NCI-H1092 treated with DMSO at 0.1 percent for 48 hours (cell line): ENCODE measurements at places on chromosomes 1 and 21.
A peak's percentile ranks its signal among the peaks of the same experiment; 100 is the strongest.

DNA sequence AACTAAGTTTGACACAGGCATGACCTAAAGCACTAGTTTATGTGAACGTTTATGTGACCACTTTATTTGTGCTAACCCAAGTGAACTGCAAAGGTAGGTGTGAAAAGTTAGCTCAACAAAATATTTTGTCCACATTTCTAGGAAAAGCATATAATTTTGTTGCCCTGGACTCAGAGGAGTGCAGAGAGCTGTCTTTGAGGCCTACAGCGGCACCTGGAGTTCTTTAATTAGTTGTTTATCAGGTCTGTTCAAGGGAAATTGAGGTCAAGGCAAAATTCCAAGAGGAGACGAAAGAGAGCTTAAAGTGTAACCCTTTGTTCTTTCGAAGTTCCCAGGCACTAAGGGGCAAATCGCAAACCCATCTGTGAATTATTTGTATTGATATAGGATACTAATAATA, 1.3 kb downstream of the GIPC2 start:
- DNase-seq = no peak

GRCh38 chr1:28540651-28541050, 12.2 kb upstream of the TRNAU1AP start:
- DNase-seq = no peak

DNA sequence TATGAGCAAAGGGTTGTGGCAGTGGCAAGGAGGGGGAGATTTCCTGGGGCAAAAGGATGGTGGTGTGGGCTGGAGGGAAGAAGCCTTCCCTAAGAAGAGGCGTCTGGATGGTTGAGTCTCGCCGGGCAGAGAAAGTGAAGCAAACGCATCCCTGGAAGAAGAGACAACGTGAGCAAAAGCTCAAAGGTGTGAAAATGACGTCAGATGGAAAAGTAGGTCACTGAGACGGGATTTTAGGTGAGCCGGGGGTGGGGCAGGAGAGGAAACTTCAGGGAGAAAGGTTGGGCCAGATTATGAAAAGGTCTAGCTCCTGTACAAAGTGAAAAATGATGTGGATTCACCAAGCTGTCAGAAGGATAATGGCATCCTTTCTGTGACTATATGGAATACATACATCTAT, 95.3 kb upstream of the KCNE2 start:
- DNase-seq = no peak

GRCh38 chr21:41377715-41378114, 15.9 kb downstream of the MX2 start:
- DNase-seq = no peak

- DNase-seq = no peak
Observed at GRCh38 chr1:162008799-162009198, 14.9 kb downstream of the OLFML2B start.

GRCh38 chr1:151510957-151511635, at the start of gene CGN:
Gene CGN (plus strand): TSS chr1:151511387. CDS start chr1:151518520, 7,133 bp downstream.
- DNase-seq = peak; percentile 98

- DNase-seq = peak; percentile 72
Observed at GRCh38 chr1:212981571-212982328, 31.4 kb downstream of the VASH2 start.

- DNase-seq = no peak
Observed at GRCh38 chr1:8604041-8604945, 213.1 kb downstream of the RERE start.

DNA sequence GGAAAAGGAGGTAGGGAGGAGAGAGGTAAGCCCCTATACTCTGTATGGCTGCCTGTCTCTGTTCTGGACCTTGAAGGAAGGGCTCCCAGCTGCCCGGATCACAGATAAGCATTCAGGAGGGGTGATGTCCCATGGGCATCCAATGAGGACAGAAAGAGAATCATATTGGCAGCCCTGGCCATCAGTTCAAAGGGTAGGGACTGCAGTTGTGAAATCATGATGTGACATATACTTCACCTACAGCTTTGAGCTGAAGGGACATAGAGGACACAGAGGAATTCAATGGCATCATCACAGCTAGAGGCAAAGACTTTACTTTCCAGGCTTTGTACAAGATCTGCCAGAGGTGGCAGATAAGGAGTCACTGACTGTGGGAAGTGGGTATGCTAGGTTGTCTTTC, 21.6 kb downstream of the DDX20 start:
- no peak for DNase-seq
